Jurkat, Clone E6-1 (cell line): ENCODE measurements at places on chromosomes 12 and 14.

DNA sequence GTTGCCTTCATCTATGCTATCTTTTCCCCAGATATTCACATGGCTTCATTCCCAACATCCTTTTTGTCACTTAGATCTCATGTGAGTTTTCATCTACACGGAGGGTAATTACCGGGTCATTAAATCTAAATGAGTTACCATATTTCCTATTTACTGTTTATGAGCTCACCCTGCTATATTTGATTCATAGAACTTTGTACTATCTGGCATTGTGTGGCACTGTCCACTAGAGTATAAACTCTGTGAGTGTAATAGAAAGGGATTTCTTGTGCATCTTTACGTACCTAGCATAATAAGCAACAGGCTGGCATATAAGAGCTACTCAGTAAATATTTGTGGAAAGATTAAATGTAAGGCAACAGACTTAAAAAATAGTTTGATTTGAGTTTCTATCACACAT lies 86.1 kb upstream of the LMO3 start:
- DNase-seq = no peak

- no peak for DNase-seq
These were observed 455.0 kb upstream of the TMEM132C start for GRCh38 chr12:127811988-127812387.

GRCh38 chr12:112214064-112214463 lies 88.7 kb downstream of the TRAFD1 start:
- DNase-seq = no peak

DNA sequence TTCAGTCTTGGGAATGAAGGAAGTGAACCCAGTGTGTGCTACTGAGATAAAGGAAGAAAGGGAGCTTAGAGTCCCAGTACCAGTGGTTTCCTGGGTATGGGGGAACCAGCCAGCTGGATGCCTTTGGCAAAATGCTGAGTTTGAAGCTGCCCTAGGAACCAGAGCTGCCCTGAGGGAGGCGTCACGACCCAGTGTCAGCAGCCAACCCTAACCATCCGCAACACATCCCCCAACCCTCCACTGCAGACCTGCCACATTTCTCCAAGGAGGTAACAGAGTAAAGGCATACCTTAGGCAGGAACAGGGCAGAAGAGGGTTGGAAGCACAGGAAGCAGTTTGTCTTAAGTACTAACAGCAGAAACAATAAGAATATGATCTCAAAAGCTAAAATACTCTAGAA lies 28.6 kb downstream of the PRDM4 start:
- DNase-seq = no peak

DNA sequence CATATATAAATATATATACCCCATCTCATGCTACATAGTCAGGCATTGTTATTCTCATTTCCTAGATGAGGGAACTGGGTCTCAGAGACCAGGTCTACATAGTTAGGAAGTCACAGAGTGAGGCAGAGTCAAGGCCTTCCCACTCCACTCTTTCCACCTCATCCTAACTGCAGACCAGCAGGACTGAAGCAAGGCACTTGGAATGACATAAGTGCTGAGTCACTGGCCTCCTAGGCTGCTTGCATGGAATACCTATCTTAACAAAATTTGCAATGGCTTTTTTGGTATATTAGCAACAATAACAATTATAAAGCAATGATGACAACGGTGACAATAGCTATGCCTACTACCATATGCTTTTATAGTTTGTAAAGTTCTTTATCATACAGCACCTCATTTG lies 5.4 kb upstream of the ANO4 start:
- DNase-seq = no peak

DNA sequence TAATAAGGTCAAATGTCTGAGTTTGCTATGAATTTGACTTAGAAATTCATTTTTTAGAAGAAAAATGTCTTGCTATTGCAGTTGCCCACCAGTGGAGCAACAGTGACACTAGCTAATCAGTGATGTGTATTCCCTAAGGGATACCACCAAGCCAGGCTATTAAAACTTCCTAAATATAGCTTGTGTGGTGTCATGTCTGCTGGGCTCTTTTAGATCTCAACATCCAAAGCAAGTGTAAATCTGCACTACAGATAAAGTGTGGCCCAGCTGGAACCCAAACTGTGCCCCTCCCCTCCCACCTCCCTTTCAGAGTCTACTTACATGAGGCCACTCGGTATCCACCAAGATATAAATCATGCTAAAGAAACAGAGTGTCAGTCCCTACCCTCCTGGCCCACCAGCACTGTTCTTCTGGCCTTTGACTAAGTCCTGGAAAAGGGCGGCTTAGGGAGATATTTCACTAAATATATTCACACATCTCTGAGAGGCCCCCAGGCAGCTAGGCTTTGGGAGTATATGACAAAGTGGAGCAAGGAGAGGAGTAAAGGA lies 53.8 kb downstream of the SLC35F4 start:
- DNase-seq = no peak

DNA sequence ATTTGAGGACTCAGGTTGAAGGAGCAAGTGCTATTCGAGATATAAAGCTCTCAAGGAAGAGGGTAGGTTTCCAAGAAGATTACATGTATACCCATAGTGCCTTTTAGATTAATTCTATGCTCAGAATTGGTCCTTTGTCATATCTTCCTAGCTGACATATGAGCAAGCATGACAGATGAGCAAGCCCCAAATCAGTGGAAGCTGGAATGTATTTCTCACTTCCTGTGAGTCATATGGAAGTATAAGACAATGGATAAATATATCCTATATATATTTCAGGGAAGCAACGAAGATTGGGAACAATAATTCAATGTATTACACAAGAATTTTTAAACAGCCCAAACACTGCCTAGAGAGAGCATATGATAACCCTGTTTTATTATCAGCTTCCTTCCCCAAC lies 674.1 kb upstream of the ATXN7L3B start:
- no peak for DNase-seq

GRCh38 chr14:105212541-105213300 lies 31.6 kb upstream of the NUDT14 start:
- DNase-seq = no peak

DNA sequence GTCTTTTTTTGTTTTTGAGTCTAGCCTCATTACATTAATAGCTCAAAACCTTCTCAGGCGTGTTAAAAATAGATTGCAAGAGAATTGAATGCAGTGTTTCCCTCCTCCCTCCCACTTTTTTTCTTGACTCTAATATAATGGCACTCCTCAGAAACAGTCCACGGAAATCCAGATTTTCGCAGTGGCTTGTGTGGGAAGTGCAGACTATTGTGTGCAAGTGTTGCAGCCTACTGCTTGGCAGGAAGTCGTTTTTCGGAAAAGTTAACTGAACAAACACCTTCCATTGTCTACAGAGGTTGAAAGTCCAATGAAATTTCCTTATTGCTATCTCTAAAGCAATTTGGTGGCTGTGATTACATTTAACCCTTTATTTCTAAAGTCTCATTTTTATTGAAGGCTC lies 147.9 kb upstream of the E2F7 start:
- DNase-seq = no peak

- DNase-seq = no peak
These were observed 147.7 kb upstream of the SYT10 start for GRCh38 chr12:33587354-33587753.

GRCh38 chr12:2588345-2588744 lies 206.4 kb upstream of the FKBP4 start:
- no peak for DNase-seq

DNA sequence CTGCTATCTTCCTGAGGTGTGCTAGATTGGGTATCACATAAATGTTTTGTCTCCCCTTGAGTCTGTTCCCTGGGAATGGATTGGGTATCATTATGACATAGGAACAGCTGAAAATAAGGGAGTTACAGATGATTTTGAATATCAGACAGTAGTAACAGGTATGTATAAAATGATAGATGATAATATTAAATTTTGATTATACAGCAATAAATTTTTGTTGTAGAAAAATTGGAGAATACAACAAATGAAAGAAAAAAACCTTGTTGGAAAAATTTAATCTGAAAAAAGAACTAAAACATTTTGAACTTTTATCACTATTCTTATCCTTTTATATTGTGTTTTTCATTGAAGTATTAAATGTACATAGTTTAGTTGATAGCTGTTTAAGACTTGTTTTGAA lies 43.2 kb downstream of the FBXO34 start:
- DNase-seq = no peak

DNA sequence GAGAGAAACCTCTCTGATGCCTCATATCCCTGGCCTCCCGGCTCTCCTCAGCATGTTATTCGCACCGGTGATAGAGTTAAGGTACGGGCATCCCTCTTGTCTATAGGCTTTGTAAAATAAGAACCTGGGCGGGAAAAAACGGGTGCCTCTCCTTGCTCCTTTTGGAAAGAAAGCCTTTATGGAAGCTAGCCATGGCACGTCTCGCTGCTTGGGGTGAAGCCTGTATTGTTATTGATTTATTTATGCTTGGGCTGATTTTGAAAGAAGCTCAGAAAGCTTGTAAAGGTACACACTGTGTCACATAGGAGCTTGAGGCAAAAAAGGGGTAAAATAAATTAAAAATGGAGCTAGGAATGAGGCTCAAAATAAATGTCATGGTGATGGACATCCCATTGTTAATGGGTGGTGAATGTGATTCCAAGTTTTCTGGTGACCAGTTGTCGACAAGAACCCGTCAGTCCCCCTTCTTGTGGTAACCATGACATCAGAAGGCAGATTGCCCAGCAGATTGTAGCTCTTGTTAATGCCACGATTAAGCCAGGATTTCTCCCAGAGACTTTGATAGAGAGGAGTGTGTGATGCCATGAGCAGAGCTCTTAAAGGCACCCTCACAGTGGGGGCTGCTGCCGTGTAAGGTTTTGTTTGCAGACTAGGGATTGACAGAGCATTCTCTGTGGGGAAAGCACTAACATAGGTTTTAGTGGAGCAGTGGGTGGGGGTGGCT lies 50.4 kb upstream of the ASPG start:
- no peak for DNase-seq

- DNase-seq = no peak
These were observed 8.0 kb upstream of the TMEM119 start for GRCh38 chr12:108605690-108606406.

DNA sequence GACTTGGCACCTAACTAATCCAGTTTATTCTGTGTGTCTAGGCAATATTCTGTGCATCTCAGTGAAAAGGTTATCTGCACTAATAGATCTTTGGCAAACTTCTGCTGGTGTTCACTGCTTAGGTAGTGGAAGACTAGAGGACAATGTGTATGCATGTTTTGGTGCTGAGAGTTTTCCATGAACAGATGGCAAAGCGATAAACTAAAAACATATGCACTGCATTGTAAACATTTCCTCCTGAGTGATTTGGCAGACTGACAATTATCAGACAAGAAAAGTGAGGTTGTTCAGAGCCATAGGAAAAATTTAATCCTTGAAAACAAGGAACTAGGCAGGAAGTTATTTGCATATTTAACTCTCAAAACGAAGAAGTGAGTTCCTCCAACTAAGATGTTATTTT lies 400.4 kb downstream of the ATP23 start:
- DNase-seq = no peak

DNA sequence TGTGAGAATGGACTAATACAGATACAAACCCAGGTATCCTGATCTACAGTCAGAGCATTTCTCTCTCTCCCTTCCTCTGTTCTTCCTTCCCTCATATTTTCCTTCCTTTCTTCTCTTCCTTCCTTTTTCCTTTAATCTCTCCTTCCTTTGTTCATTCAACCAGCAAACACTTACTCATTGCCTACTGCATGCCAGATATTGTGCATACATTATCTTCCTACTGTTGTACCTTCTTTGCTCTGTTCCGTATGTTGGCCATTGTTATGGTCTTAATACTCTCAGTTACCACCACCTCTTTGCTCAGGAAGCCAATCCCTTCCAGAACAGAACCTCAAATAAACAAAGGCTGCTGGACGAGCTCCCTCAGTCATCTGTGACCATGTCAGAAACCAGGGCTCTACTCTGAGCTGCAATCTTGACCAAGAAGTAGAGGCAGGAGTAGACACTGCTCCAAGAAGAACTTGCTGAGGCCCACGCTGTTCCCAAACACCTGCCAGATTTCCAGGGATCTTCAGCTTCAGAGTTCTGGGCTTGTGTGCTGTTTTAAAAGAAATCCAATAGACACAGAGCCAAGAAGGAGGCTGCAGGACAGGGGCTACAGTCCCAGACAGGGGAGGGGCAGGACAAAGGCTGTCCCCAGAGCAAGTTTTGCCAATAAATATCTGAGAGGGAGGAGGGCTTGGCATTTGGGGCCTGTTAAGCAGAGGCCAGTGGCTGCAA lies 526.7 kb upstream of the TBX3 start:
- no peak for DNase-seq

DNA sequence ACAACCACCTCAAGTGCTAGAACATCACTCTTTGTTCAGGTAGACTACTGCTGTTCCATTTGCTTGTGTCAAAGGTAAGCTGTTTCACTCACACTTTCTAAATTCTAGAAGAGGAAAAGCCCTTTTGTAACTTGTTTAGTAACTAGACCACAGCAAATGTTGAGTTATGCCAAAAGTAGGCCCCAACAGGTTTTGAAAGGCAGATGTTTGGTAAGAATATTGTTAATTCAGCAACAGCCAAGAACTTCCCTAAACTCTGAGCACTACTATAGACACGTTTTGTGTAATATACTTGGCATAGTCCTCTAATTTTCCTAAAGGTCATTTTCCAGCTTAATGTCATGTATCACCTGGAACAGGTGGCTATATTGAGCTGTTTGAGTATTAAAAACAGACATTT lies 79.0 kb downstream of the DCAF5 start:
- no peak for DNase-seq
